Astrocyte (in vitro differentiated cells and primary cell): ENCODE measurements at places on chromosomes 12 and 14. TPM values are rescaled to one million over a fixed set of nuclear protein-coding genes. Genes with fewer than 3 reads are reported as not detected.

CELA1 gene
- total RNA-seq: not detected in 2 replicates

PAH gene
- total RNA-seq: not detected in 2 replicates

CPM gene
- total RNA-seq: 2.7 and 3.5 TPM in 2 replicates

GLIPR1L2 gene
- total RNA-seq: 0.14 and 0.25 TPM in 2 replicates

RBP5 gene
- total RNA-seq: not detected in 2 replicates

GUCY2C gene
- 0.09 and 0.10 TPM in 2 replicates for total RNA-seq

GLT8D2 gene
- total RNA-seq: 11.1 and 12.2 TPM in 2 replicates

PTGER2 gene
- 0.26 TPM in 1 of 2 replicates, not detected in the other for total RNA-seq

NXPH4 gene
- 14.5 and 22.3 TPM in 2 replicates for total RNA-seq

CATSPERB gene
- total RNA-seq: 0.11 TPM in 1 of 2 replicates, not detected in the other
